ENCODE measurements at places on chromosomes 12 and 14.

DNA sequence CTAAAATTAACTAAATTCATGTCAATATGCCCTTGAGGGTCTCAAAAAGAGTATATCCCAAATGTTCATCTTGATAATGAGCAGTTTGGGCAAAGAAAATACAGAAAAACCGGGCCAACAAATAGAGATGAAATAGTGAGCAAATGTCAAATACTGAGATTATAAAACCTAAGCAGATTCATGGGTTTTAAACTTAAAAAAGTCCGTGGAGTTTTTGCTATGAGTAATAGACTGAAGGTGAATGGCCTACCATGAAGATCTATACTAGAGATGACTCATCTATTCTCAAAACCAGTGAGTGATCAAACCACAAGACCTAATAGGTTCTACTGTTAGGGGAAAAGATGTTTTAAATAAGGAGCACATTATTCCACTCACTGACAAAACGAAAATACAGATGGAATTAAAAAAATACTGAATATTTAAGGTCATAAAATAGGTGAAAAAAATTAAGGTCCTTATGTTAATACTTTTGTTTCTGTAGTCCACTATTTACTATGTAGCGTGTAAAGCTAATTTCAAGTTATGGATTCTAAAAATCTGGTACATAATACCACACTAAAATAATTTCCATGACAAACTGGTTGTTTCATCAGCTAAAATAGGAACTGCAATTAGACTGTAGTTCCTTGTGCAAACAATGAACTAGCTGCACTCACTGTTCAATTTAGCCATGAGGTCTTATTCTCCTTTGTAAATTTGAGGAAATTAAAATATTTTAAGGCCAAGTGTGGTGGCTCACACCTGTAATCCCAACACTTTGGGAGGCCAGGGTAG is 5.0 kb downstream of the HNRNPC start:
- DNase-seq: no peak

DNA sequence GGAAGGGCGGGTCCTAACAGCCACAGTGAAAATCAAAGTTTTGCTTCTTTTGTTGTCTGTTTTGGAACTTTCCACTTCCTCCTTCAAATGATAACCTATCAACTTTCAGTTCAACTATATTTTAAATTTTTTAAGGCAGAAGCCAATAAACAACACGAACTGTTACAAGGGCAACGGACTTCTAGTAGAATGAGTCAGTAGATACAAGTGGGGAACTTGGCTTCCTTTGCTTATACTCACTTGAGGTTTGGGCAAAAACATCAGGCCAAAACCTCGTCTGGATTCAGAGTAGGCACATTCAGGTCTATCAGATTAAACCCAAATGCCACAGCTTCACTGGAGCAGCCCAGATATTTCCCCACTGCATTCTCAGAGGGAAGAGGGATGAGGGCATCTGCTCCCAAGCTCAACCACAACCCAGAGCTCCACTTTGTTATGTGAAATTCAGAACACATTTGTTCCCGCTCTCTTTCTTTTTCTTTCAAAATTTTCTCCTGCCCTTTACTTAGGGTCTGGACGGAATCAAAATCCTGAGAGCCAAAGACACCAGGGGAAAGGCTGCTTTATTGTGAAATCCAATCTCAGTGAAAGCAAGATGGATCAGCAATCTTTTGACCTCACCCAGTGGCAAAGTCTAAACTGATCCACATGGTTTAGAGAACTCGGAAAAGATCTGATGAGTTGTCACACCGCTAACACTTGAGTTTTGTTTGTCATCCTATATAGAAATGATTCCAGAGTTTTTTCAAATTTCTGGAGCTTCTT is 152.5 kb upstream of the BTG1 start:
- DNase-seq: no peak

DNA sequence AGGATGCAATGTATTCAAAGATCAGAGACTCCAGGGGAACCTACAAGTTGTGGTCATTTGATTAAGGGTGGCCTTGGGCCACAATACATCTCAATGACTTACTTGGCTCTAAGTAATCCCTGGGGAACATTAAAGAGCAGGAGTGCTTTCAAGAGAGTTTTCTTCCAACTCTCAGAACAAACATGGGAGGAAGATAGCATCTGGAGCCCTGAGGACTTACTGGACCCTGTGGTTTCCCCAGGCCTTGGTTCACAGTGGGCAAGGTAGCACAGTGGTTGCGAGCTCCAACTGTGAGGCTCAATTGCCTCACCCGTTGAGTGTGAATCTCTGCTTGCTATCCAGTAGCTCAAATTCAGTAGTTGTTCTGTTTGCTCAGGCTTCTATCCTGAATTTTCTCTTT is 32.4 kb downstream of the STXBP6 start:
- no peak for DNase-seq

- no peak for DNase-seq
Measured at GRCh38 chr12:127485528-127485927, 781.4 kb upstream of the TMEM132C start.

DNA sequence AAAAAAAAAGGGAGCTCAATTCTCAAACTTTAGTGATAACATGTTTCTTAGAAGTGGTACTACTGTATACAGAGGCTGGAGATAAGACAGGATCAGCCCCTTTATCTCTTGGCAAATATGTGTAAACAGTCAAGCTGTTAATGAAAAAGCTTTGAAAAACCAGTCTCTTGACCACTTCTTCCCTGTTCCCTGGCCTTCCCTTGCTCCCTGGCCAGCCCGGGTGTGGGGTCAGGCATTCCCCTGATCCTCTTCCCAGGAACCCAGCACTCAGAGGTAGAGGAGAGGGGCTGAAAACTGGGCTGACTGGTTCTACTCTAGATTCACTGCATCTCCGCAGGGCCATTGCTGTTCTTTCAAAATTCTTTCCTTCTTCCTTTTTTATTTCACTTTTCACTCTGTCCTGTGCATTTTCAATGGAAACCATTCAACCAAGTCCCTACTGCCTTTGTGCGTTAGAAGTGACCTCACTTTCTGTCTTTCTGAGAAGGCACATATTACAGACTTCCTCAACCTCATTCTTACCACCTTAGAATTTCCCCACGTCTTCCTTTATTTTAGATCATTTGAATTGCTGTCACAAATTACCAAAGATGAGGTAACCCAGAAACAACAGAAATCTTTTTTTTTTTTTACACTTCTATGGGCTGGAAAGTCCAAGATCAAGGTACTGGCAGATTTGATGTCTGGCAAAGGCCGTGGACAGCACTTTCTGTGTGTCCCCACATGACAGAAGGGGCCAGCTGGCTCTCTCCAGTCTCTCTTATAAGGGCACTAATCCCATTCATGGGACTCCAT is 5.7 kb downstream of the GNG2 start:
- DNase-seq: no peak

GRCh38 chr14:66233591-66233990 is 252.6 kb upstream of the CCDC196 start:
- no peak for DNase-seq

DNA sequence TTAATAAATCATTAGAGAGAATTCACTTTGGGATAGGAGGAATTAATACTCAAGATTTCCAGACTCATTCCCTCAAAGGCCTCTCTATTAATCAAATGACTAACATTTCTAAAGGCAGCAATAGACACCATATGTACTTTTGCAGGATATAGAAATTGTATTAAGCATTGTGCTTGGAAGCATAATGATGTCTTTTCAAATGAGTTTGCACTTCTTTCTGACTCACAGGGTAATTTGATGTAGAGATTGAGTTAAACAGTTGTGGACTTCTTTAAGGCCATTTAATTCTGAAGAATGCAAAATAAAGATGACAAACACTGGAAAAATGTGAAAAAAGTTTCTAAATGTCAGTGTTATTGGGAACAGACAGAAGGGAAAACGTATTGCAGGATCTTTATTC is 63.4 kb upstream of the CSRP2 start:
- DNase-seq: no peak

DNA sequence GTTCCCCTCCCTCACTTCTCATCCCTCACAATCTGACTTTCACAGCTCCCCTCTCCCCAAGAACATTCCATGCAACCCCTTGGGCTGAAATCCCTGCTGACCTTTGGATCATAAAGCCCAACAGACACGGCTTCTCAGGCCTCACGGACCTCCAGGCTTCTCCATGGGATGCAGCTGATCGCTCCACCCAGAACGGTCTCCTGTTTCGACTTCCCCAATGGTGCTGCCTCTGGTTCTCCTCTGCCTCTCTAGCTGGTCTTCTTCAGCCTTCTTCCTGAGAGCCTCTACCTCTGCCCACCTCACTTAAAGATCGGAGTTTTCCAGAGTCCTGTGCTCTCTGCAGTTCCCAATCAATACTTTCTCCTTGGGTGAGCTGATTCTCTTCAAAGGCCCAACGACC is 17.8 kb upstream of the PRMT8 start:
- no peak for DNase-seq

DNA sequence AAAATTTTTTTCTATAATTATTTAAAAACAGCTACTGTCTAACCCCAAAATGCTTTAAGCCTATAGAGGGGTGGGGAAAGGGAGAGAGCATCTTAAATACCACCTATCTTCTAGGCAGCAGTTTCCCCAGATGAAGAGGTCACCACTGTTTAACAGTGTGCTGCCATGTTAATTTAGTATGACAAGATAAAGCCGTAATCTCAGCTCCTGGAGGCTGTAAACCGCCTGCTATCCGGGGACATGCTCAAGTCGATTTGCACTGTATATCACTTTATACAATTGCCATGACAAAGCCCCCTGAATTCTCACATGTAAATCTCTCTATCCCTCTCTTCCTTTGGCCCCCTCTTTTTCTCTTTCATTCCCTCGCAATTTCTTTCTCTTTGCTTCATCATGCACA is 68.5 kb downstream of the SOX5 start:
- DNase-seq: no peak

- no peak for DNase-seq
Measured at GRCh38 chr12:75954041-75954440, 77.5 kb downstream of the PHLDA1 start.

GRCh38 chr14:74846168-74846567 is 29.8 kb downstream of the PROX2 start:
- no peak for DNase-seq

- DNase-seq: no peak
Measured at GRCh38 chr12:130462558-130463274, 125.0 kb downstream of the PIWIL1 start.

DNA sequence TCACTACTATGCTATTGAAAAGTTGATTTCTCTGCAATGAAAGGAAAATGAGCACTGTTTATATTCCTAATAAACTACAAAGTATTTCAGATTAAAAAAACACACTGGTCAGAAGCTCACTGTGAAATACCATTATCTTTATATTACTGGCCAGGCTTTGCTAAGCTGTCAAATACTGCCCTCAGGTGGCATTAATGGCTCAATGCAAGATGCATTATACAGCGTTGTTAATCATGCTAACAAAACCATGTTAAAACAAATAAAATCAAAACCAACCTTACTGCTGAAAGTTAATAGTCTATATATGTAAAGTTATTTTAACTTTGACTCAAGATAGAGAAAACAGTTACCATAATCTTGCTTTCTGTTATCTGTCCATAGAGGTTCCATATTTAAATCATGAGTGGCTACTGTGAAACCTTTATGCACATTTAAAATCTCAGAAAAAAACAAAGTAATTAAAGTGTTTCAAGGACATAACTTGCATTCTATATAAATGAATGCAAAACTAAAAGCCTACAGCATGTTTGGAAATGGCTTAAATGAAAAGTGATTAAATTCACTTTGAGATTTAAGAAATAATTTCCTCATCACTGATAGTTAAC is 121.7 kb downstream of the RALGAPA1 start:
- no peak for DNase-seq
